ENCODE measurements at places on chromosomes 13 and 19.

DNA sequence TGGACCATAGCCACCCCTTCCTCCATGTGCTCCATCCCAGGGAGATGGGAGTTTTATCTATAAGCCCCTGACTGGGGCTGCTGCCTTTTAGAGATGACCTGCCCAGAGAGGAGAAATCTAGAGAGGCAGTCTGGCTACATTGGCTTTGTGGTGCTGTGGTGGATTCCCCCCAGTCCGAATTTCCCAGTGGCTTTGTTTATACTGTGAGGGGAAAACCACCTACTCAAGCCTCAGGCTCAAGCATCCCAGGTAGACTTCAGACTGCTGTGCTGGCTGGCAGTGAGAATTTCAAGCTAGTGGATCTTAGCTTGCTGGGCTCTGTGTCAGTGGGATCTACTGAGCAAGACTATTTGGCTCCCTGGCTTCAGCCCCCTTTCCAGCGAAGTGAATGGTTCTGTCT lies 1195.7 kb upstream of the PCDH20 start:
- DNase-seq, result no peak

DNA sequence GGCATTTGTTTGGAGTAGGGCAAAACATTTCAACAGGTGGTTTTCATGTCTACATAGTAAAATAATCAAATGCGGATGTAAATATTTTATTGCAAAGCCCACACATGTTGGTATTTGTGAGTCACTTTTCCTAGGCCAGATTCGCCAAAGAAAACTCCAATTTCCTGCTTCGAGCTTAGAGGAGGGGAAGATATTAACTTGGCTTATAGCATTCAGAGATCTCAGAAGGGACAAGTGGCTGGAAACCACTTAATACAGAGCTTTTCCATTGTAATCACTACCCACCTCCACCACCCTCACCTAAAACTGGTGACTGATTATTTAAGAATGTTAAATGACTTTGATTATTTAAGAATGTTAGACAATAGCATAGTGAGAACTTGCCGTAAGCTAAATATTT lies 530.6 kb upstream of the SPRY2 start:
- DNase-seq, result no peak

DNA sequence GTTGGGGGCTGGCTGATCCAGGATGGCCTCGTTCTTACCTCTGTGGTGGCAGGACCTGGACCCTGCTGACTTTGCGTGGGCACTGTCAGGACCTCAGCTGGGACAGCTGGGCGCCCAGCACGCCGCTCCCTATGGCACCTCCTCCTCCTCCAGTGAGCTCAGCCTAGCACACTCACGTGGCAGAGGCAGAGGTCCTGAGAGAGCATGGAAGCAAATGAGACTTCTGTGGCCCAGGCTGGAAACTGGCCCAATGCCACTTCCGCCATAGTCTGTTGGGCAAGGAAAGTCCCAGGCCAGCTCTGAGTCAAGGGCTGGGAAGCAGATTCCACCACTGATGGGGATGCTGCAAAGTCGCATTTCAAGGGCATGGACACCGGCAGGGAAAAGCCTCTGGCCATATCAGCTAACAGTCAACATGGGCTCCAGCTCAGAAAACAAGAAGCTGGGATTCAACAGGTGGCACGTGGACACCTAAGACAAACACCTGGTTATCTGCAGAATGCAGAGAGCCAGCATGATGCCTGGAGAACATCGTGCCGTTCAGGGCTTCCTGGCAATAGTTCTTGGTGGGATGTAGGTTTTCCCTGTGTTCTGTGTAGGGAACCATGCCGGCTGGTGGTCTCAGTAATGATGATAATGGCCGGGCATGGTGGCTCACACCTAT lies 16.7 kb downstream of the MYBPC2 start:
- DNase-seq, result no peak

GRCh38 chr13:73988461-73988860 lies 145.7 kb downstream of the KLF12 start:
- DNase-seq, result no peak

DNA sequence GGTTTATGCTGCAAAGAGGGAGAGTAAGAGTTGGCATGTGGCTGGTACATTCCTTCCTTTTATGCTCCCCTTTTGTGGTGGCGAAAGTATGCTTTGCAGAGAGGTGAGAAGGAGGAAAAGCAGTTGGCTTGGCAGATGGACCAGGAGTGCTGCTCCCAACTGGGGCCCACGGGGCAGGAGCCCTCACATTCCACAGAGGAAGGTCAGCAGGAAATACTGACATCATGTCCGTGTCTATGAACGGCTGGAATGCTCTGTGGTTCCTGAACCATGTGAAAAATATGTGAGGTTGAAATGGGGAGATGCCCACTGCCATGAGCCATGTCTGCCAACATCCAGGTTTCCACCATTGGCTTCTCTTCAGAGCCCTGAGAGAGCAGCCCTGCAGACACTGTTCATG lies 33.3 kb upstream of the GAS6 start:
- no peak for DNase-seq

Measured in CD4-positive, alpha-beta T cell treated with Interleukin-4 for 1 hour (primary cell).